ENCODE measurements at places on chromosomes 6 and 20. TPM values are rescaled to one million over a fixed set of nuclear protein-coding genes. Genes with fewer than 3 reads are reported as not detected.

Gene PROKR2
- total RNA-seq = not detected

Gene CALHM5
- 0.26 TPM for total RNA-seq

Gene SMIM26
- total RNA-seq = 56.6 TPM

Gene C20orf141
- not detected for total RNA-seq

Gene LRFN2
- total RNA-seq = 22.3 TPM

- H3K36me3 ChIP-seq = no peaks in the 10 kb centered on the region
- no peak for DNase-seq
- H3K27me3 ChIP-seq = no peaks in the 10 kb centered on the region
- H3K4me1 ChIP-seq = no peaks in the 10 kb centered on the region
These were observed 350.4 kb downstream of the TENT5A start for GRCh38 chr6:81401970-81402690.

- no peak for DNase-seq
- no peak overlapping the region for H3K4me3 ChIP-seq
- H3K36me3 ChIP-seq = no peaks in the 10 kb centered on the region
These were observed 42.8 kb downstream of the PSMG4 start for GRCh38 chr6:3301506-3301905.

DNA sequence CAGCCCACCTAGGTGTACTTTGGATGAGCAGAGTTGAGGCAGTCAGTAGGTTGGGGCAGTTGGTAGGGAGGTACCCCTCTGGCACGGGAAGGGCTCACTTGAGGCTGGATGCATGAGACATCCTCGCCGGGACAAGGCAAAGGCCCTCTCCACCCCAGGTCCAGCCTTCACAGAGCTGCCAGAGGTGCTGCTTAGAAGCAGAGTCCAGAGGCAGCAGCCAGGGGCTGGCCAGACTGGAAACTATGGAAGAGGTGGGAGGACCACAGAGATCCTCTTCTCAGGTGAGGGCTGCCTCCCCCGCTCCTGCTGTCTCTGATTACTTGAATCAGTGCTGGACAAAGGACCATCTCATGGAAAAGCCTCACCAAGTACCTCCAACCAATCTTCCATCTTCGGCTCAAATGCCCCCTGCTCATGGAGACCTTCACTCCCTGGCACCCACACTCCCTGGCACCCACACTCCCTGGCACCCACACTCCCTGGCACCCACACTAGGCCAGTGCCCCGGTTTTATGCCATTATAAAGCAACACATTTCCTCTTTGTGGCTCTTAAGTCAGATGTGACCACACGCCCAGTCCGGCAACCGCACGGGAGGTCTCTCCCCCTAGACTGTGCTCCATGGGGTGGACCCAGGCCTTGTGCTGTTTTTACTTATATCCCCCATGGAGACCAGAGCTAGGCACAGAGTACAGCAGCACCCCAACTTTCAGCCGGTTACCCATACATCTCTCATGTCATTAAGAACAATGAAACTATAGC, 100.1 kb downstream of the YTHDF1 start:
- no peak overlapping the region for H3K4me3 ChIP-seq
- H3K36me3 ChIP-seq = no peaks in the 10 kb centered on the region
- no peaks in the 10 kb centered on the region for H3K4me1 ChIP-seq
- H3K27me3 ChIP-seq = peaks cover 85% of the 10 kb centered on the region
- no peak overlapping the region for H3K27ac ChIP-seq

- H3K36me3 ChIP-seq = no peaks in the 10 kb centered on the region
- H3K27ac ChIP-seq = no peak overlapping the region
- H3K27me3 ChIP-seq = peaks cover 26% of the 10 kb centered on the region
- no peak overlapping the region for H3K4me3 ChIP-seq
These were observed 22.9 kb downstream of the SAYSD1 start for GRCh38 chr6:39092124-39092523.

- peaks cover 8% of the 10 kb centered on the region for H3K4me1 ChIP-seq
- no peak overlapping the region for H3K4me3 ChIP-seq
- no peak for DNase-seq
- no peaks in the 10 kb centered on the region for H3K27me3 ChIP-seq
These were observed 159.3 kb upstream of the LAMA2 start for GRCh38 chr6:128723667-128724066.

GRCh38 chr6:162907876-162908481, 180.2 kb downstream of the PACRG start:
- H3K27me3 ChIP-seq = no peaks in the 10 kb centered on the region
- no peaks in the 10 kb centered on the region for H3K4me1 ChIP-seq
- DNase-seq = no peak
- H3K27ac ChIP-seq = no peak overlapping the region
- H3K4me3 ChIP-seq = no peak overlapping the region
- no peaks in the 10 kb centered on the region for H3K36me3 ChIP-seq

GRCh38 chr6:156154896-156155295, 622.3 kb upstream of the ARID1B start:
- H3K27me3 ChIP-seq = no peaks in the 10 kb centered on the region
- H3K36me3 ChIP-seq = no peaks in the 10 kb centered on the region
- no peak overlapping the region for H3K4me3 ChIP-seq
- DNase-seq = no peak

GRCh38 chr6:159033160-159034049, 11.4 kb downstream of the TAGAP start:
- H3K4me3 ChIP-seq = no peak overlapping the region
- no peaks in the 10 kb centered on the region for H3K4me1 ChIP-seq
- DNase-seq = no peak
- H3K27ac ChIP-seq = no peak overlapping the region
- no peaks in the 10 kb centered on the region for H3K36me3 ChIP-seq
- no peaks in the 10 kb centered on the region for H3K27me3 ChIP-seq

DNA sequence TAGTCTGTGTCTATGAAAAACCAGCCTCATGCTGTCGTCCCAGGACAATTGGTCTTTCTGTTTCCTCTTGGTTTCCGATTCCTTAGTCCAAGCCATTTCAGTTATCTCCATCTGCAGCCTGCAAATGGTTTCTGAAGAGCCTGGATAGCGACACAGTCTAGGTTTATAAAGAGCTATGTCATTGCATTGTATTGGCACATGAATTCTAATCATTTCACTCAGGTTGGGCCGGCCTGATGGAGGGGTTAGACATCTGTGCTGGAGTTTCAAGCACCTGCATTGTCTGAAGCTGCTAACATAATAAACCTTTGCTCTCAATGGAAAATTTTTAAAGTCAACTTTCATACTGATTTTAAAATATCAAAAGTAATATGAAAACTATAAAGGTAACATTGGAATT, 232.6 kb upstream of the MAP3K7 start:
- H3K4me1 ChIP-seq = no peaks in the 10 kb centered on the region
- H3K4me3 ChIP-seq = no peak overlapping the region
- H3K27ac ChIP-seq = no peak overlapping the region
- H3K36me3 ChIP-seq = no peaks in the 10 kb centered on the region
- DNase-seq = no peak

DNA sequence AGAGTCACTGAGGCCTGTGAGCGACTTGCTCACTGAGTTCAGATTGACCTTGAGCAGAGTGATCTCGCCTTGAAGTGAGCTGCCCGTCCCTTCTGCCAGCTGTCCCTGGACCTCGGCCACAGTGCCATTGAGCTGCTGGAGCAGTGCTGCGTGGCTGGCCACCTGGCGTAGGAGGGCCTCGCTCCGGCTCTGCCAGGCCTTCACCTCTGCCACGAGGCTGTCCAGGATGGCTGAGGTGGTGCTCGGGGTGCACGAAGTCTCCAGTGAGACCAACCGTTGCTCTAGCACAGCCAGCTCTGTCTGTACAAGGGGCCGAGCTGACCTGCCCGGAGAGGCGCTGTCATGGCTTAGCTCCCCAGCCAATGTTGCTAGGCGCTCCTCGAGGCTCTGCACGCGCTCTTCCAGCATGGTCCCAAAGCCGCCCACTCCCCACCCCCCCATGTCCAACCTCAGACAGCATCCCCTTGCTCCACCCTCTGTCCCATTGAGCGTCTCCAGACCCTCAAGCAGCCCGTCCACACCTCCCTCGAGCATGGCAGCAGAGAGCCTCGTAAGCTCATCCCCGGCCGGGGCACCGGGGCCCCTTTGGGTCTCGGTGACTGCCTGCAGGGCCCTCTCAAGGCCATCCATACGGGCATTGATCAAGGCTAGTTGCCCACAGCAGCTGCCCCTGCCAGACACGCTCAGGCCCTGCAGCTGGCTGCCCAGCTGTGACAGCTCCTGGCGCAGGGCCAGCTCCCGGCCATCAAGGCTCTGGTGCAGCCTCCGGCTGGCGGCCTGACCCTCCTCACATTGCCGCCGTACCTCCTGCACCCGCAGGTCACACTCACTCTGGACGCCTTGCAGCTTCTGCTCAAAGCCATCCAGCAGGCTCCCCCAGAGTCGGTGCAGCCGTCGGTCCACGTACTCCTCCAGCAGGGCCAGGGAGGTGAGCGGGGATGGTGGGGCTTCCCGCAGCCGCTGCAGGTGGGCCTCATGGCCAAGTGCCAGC, 4.6 kb downstream of the EMILIN3 start:
- H3K36me3 ChIP-seq = no peaks in the 10 kb centered on the region
- no peaks in the 10 kb centered on the region for H3K4me1 ChIP-seq
- no peak overlapping the region for H3K27ac ChIP-seq
- no peak overlapping the region for H3K4me3 ChIP-seq
- peaks cover 14% of the 10 kb centered on the region for H3K27me3 ChIP-seq
